ENCODE measurements at places on chromosomes 11 and 22.

GRCh38 chr11:87428266-87428665, 390.5 kb downstream of the TMEM135 start:
- DNase-seq, result peak; percentile 9

GRCh38 chr11:36628765-36629244, 30.8 kb upstream of the RAG2 start:
- DNase-seq, result peak; percentile 0

DNA sequence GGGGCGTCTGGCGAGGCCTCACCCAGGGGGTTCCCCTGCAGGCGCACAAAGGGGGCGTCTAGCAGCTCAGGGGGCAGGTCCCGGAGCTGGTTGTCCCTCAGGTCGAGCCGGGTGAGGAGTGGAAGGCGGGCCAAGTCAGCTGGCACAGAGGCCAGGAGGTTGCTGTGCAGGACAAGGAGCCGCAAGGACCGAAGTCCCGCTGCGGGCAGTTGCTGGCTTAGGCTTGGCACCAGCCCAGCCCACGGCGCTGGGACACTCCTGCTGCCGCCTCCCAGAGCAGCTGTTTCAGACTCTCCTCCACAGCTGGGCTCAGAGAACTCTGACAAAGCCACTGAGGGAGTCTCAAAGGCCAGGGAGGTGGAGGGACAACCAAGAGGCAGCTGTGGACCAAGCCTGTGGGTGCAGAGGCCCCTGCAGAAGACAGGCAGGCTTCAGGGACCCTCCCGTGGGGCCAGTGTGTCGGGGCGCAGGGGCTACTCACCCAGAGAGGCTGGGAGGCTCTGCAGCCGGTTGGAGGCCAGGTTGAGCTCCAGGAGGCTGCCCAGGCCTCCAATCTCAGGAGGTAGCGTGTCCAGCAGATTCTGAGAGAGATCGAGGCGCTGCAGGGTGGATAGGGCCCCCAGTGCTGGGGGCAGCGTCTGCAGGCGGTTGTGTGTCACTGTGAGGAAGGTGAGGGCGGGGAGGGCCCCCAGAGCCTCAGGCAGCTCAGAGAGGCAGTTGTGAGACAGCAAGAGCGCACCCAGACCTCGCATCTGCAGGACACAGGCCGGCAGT, 2.2 kb downstream of the PIDD1 start:
- DNase-seq, result no peak

DNA sequence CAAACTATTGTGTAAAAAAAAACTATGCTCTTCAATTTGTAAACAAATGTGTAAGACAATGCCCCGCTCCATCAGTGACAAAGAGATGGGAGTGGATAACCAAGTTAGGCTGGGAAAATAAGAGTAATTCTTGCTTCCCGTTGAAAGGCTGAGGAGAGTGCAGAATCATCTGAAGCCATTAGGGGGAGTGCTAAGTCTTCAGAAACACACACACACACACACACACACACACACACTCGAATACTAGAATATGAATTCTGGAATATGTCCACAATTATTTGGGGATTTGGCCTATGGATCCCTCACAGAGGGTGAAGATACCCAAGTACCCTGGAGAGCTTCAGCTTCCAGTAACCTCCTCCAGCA, 27.8 kb upstream of the ROBO3 start:
- peak; percentile 71 for DNase-seq

DNA sequence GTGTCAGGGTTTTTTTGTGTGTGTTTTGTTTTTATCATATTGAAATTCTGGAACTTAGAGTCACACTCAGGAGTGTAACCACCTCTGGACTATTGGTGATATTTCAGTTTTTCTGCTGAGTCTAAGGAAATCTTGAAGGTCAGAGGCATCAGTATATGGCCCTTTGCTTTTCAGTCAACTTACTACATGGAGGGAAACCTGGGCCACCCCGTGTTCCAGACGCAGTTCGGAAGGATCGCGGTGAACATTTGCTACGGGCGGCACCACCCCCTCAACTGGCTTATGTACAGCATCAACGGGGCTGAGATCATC, 19.9 kb downstream of the UPB1 start:
- DNase-seq, result no peak

GRCh38 chr11:48154151-48154550, 62.5 kb upstream of the OR4B1 start:
- peak; percentile 48 for DNase-seq

- DNase-seq, result peak; percentile 23
These were observed 662.1 kb downstream of the NTM start for GRCh38 chr11:132032555-132032954.

DNA sequence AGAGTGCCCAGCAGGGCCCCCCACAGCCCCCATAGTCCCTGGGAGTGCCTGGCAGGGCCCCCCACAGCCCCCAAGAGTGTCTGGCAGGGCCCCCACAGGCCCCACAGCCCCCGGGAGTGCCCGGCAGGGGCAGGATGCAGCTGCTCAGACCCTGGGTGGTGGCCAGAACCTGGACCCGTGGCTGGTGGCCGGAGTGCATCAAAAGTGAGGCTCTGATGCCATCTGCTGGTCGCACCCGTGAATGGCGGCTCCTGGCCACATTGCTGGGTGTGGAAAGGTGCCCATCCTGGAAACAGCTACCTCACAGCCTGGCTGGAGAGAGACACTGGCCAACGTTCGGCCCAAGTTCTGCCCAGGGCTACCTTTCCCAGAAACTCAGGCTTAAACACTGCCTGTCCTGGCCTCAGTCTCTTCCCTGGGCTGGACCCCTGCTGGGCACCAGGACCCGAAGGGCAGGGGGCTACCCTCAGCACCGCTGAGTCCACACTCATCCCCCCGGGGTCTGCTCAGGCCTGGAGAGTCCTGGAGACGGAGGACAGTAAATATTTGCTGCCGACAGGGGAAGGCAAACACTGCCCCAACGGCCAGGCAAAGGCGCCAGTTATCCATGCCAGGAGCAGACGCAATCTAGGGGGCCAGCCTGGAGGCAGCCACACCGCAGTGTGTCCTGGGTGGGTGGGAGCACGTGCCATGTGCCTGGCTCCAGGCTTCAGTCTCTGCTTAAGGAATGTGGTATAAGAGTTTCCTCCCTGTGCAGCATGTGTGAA, 4.4 kb downstream of the INS start:
- DNase-seq, result peak; percentile 40

DNA sequence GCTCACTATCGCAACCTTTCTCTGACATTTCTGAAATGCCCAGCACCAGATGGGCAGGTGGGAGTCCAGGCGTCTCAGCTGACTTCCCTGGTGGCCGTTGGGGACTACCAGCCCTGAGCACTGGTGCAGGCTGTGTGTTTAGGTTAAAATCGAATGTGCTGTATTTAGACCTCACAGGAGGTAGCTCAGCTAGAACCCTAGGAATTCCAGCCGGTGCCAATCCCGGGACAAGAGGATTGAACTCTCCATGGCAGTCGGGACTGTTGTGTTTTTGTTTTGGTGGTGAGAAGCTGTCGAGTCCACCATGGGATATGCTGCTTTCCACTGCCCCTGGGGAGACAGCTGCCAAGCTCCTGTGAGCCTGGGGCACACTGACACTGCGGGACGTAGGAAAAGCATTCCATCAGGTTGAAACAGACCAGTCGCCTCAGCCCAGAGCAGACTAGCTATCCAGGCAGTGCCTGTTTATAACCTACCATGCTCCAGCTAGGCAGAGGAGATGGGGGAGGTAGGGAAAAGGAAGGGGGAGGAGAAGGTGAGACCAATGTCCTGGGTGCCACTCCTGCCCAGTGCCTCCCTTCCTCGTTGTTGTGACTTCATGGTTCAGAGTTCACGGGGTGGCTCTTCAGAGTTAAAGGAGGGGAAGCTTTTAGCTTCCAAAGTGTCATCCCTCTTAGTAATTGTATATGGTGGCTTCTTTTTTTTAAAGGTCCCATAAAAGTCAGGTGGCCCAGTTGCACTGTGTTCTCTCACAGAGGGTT, 53.0 kb downstream of the MICAL2 start:
- peak; percentile 86 for DNase-seq

DNA sequence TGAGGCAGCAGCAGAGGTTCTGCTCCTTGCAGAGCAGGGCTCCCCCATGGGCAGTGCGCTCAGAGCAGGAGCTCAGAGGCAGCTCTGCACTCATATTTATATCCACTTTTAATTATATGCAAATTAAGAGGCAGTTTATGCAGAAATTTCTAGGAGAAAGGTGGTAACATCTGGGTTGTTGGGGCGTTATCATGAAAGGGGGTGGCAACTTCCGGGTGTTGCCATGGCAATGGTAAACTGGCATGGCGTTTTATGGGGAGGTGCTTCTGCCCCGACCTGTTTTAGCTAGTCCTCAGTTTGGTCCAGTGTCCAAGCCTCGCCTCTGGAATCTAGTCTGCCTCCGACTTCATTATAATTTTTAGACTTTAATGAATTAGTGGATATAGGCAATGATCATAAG, 1191.7 kb downstream of the TBC1D22A start:
- no peak for DNase-seq

- no peak for DNase-seq
These were observed 53.0 kb downstream of the LARGE1 start for GRCh38 chr22:33867118-33867866.

GRCh38 chr11:117795638-117796455, 1.2 kb downstream of the DSCAML1 start:
- DNase-seq, result no peak

- DNase-seq, result no peak
These were observed 207.1 kb upstream of the ARHGAP20 start for GRCh38 chr11:110919241-110919922.

- DNase-seq, result peak; percentile 88
These were observed 1.4 kb upstream of the KREMEN1 start for GRCh38 chr22:29071261-29072045.

GRCh38 chr22:27298742-27299141, 502.8 kb downstream of the MN1 start:
- no peak for DNase-seq

- DNase-seq, result no peak
These were observed 20.2 kb downstream of the RFPL1 start for GRCh38 chr22:29458551-29458950.

DNA sequence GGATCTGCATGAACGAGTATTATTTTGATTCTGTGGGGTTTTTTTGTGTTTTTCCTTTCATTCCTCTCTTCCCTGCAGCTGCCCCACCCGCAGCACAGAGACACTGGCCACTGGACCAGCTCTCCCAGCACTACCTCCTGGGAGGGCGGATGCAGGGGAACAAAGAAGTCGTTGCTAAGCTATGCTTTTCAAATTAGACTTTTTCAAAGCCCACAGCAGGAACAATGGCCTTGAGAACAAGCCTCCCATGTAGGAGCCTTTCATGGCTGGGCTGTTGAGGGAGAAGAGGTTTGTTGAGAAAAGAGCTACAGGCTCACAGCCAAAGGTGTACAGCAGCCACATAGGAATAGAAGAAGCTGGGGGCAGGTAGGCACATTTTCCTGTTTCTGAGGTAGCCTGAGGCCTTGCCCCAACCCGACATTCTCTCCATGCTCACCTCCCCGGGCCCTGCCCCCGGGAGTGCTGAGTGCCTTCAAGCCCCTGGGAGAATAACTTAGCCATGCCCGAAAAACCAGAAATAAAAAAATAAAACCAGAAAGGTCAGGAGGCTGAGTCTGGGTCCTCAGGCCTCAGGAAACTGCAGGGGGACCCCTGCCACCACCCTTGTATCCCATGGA, 20.5 kb upstream of the SYT12 start:
- no peak for DNase-seq

DNA sequence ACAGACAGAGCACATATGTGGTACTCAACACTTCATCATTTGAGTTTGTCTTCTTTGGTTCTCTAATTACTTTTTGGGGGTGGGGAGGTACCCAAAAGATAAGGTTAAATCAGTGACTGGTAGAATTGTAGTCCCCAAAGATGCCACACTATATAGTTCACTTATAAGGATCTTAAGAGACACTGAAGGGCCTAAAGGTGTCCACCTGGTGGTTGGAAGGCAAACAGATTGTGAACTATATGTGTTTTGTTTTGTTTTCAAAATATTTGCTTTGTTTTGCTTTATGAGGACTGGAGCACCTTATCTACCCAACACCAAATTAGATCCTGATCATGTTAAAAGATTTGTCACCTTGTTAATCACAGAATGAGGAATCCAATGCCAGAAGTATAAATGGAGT, 136.1 kb downstream of the DCDC1 start:
- DNase-seq, result peak; percentile 6

- DNase-seq, result no peak
These were observed 14.8 kb upstream of the SPATA19 start for GRCh38 chr11:133860151-133860550.

- DNase-seq, result no peak
These were observed 9.1 kb downstream of the WT1 start for GRCh38 chr11:32426192-32426591.

DNA sequence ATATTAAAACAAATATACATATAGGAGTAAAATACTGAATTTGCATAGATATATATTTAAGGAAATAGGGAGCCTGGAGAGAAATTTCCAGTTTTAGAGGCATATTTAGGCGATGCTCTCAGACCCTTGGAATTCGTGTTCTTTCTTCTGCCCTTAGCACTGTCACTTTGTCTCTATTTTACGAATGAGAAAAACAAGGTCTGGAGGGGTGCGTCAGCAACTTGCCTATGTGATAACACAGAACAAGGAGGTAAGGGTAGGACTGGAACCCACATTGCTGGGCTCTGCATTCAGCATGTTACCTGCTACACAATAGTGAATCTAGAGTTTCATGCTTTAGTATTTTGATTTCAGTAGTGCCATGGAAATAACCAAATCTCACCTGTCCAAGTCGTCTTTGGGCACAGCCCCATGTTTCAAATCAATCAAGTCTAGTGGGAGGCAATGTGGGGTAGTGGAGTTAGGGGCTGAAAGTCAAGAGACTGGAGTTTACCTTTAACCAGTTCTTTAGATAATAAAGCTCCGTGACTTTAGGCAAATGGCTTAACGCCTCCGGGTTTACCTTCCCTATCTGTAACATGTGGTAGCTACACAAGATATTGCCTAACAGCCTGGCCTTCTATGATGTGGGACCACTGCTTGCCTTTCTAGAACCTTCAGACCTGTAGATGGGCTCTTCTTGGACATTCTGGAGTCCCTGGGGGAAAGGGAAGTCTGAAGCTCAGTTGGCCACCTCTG, 44.8 kb upstream of the AMPD3 start:
- DNase-seq, result no peak

- DNase-seq, result no peak
These were observed 49.6 kb upstream of the E2F8 start for GRCh38 chr11:19290356-19290755.

DNA sequence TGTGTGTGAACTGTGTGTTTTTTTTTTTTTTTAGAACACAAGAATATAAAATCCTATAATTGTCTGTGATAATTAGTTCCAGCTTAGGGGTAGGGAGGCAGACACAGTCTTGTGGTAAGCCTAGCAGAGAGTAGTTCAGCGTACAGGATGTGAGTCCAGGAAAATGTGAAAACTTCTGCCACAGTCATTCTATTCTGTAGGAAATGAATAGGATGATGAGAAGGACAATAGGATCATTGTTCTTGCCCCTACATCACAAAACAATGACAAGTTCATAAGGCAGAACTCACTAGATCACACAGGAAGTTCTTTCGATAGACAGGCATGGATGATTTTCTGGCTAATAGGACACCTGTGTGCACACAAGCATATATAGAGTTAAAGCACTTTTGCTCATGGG, 132.2 kb downstream of the NAV2 start:
- peak; percentile 62 for DNase-seq

All from mammary epithelial cell (primary cell).